ENCODE measurements at places on chromosomes 6 and 20.

DNA sequence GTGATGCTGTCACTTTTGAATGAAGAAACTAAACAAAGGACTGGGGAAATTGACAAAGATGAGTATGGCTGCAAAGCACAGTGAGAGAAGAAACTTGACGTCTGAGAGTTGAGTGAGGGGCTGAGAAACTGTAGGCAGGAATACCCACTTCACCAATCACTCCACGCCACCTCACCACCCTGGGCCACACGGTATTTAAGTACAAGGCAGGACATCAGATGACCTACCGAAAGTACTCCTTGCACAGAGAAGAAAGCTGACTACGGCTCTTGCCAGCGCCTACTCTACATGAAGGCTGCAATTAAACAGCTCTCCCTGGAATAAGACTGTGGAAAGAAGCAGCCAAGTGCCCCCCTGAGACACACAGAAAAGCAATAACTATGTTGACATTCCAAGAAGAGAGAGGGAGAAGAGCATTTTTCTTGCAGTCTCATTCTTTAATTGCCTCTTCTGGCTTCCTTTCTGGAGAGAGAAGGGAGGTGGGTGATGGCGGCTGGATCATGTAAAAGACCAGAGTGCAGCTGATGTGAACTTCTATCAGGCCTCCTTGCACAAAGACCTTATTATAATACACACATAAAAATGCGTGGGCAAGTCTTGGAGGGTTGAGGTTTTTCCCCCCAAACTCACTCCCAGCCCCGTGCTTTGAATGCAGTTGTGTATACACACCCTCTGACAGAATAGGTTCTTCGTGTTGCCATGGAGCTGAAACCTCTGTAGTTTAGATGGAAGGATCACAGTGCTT, 44.6 kb downstream of the HIVEP2 start:
- H3K4me1 ChIP-seq, result peaks cover 23% of the 10 kb centered on the region
- no peak overlapping the region for H3K4me3 ChIP-seq
- H3K27me3 ChIP-seq, result no peaks in the 10 kb centered on the region
- H3K36me3 ChIP-seq, result peaks cover under 1% of the 10 kb centered on the region
- no peak for ATAC-seq

DNA sequence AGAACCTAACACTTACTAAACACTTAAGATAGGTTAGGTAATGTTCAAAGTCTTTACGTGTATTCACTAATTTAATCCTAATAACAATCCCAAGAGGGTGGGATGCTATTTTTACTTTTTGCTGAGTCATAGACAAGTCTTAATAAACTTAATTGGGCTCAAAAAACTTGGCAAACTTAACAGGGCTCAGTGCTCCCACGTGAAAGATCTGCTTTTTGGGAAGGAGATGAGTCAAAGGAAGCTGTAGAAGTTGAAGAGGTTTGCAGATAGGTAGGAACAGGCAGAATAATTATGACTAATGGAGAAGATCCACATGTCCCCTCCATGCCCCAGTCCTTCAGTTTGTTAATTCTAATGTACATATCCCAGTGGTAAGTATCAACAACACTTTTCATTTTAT, 44.5 kb upstream of the STMND1 start:
- no peak for ATAC-seq
- H3K36me3 ChIP-seq, result no peaks in the 10 kb centered on the region
- H3K4me3 ChIP-seq, result no peak overlapping the region
- H3K4me1 ChIP-seq, result no peaks in the 10 kb centered on the region
- peaks cover 31% of the 10 kb centered on the region for H3K27me3 ChIP-seq
- H3K27ac ChIP-seq, result no peak overlapping the region

GRCh38 chr6:33271117-33271467, 584 bp downstream of the VPS52 start:
- H3K4me3 ChIP-seq, result peak overlapping the region; percentile 93
- H3K27ac ChIP-seq, result peak overlapping the region; percentile 98

DNA sequence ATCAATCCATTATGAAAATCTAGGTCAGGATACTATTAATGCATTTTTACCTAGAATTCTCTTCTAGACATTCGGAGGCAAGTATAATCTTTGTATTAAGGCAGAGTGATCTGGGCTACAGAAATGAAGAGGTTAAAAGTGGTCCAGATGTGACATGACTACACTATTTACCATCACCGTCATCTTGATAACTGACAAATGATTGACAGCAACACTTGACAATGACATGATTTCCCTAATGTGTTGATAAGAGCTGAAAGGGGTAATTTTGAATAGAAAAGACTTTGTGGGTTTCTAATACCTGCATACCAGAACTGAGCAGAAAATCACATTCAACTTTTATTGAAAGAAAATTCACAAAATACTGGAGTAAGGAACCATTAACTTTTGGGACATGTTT, 718.9 kb upstream of the MAP3K7 start:
- H3K36me3 ChIP-seq, result no peaks in the 10 kb centered on the region
- no peak overlapping the region for H3K4me3 ChIP-seq
- no peaks in the 10 kb centered on the region for H3K4me1 ChIP-seq
- H3K27ac ChIP-seq, result no peak overlapping the region

DNA sequence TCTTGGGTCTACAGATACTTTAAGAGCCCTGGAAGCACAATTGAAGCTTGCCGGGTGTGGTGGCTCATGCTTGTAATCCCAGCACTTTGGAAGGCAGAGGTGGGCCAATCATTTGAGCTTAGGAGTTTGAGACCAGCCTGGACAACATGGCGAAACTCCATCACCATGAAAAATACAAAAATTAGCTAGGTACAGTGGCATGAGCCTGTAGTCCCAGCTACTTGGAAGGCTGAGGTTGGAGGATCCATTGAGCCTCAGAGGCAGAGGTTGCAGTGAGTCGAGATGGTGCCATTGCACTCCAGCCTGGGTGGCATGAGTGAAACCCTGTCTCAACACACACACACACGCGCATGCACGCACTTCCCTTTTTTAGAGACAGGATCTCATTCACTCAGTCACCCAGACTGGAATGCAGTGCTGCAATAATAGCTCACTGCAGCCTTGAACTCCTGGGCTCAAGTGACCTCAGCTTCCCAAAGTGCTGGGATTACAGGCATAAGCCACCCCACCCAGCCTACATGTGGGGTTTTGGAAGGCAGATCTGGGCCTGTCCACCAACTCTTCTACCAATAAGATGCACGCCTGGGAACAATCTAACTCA, 182.5 kb upstream of the JARID2 start:
- no peaks in the 10 kb centered on the region for H3K27me3 ChIP-seq
- H3K4me1 ChIP-seq, result peaks cover 31% of the 10 kb centered on the region
- H3K36me3 ChIP-seq, result no peaks in the 10 kb centered on the region
- peak; percentile 75 for ATAC-seq
- H3K27ac ChIP-seq, result no peak overlapping the region

DNA sequence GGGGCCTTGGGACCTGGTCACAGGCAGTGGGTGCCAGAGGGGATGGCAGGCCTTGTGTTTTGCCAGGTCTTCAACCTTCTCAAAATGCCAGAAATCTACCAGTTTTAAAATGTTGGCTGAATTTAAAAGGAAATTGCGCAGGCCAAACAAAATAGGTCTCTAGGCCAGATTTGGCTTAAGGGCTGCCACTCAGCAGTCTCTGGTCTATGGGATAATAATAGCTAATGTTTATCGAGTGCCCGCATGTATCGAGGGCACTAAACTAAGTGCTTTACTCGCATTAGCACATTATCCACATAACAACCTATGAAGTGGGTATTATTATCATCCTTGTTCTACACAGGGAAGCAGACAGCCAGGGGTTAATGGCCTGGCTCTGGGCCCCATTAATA, 11.0 kb downstream of the E2F3 start:
- no peak overlapping the region for H3K4me3 ChIP-seq
- peaks cover 55% of the 10 kb centered on the region for H3K4me1 ChIP-seq
- no peak overlapping the region for H3K27ac ChIP-seq
- ATAC-seq, result no peak
- H3K27me3 ChIP-seq, result no peaks in the 10 kb centered on the region
- H3K36me3 ChIP-seq, result peaks cover 30% of the 10 kb centered on the region

DNA sequence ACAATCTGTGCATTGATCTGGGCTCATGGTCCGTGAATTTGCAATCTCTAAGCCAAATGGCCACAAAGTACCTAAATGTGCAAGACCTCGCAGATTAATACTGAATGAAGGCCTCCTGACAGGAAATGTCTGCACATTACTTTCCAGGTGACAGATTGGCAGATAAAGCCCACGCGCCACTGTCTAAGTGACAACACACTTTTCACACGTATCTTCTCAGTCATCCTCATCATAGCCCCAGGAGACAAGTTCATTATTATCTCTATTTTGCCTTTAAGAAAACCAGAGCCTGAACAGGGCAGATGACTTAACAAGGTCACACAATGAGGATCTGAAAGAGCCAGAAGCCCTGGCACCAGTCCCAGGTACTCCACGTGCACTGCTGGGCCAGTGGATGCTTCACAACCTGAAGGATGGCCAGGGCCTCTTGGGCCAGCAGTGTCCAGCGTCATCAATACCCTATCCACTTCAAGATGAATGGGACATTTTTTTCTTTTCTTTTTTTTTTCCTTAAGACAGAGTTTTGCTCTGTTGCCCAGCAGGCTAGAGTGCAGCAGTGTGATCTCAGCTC, 266.3 kb downstream of the PTPRT start:
- no peak overlapping the region for H3K4me3 ChIP-seq
- H3K27me3 ChIP-seq, result no peaks in the 10 kb centered on the region
- no peaks in the 10 kb centered on the region for H3K36me3 ChIP-seq

GRCh38 chr6:162497389-162497788, 230.2 kb downstream of the PRKN start:
- H3K27ac ChIP-seq, result no peak overlapping the region
- H3K4me3 ChIP-seq, result no peak overlapping the region
- no peaks in the 10 kb centered on the region for H3K27me3 ChIP-seq
- ATAC-seq, result no peak
- H3K4me1 ChIP-seq, result peaks cover 6% of the 10 kb centered on the region
- H3K36me3 ChIP-seq, result no peaks in the 10 kb centered on the region

DNA sequence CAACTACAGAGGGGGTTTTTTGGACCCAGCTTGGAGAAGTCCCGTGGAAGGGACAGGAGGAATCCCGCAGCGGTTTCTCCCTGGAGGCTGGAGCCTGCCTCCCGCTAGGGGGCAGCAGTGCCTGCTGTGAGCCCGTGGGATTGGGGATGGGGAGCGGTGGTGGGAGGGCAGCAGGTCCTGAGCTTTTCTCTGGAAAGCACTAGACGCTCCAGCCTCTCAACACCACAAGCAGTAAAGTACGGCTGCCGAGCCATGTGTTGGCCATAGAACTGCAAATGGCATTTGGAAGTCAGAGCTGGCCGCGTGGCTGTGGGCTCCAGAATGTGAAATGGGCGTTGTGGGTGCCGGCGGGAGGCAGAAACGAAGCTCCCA, 47.8 kb downstream of the GMPR start:
- H3K4me3 ChIP-seq, result no peak overlapping the region
- no peak for ATAC-seq
- H3K4me1 ChIP-seq, result no peaks in the 10 kb centered on the region
- peaks cover 27% of the 10 kb centered on the region for H3K27me3 ChIP-seq
- no peaks in the 10 kb centered on the region for H3K36me3 ChIP-seq

- H3K36me3 ChIP-seq, result no peaks in the 10 kb centered on the region
- H3K27ac ChIP-seq, result no peak overlapping the region
- H3K4me3 ChIP-seq, result no peak overlapping the region
- ATAC-seq, result no peak
- H3K4me1 ChIP-seq, result no peaks in the 10 kb centered on the region
Observed at GRCh38 chr6:42337985-42338743, 113.6 kb downstream of the TRERF1 start.

GRCh38 chr20:37414224-37415035, 68.5 kb downstream of the SRC start:
- peaks cover 4% of the 10 kb centered on the region for H3K4me1 ChIP-seq
- ATAC-seq, result no peak
- peaks cover 2% of the 10 kb centered on the region for H3K27me3 ChIP-seq
- no peak overlapping the region for H3K4me3 ChIP-seq
- H3K36me3 ChIP-seq, result no peaks in the 10 kb centered on the region
- H3K27ac ChIP-seq, result no peak overlapping the region
